ENCODE measurements at places on chromosomes 5 and 9.

- no peak for DNase-seq
Measured at GRCh38 chr9:7756088-7756487, 43.5 kb downstream of the DMAC1 start.

GRCh38 chr5:78589923-78590322 is 58.6 kb downstream of the LHFPL2 start:
- no peak for DNase-seq

GRCh38 chr5:164680812-164681520 is 1175.5 kb downstream of the MAT2B start:
- no peak for DNase-seq

GRCh38 chr9:94593459-94594345 is at the start of gene FBP2:
FBP2 (minus strand) TSS chr9:94593824; CDS start chr9:94593726, 98 bp downstream.
- DNase-seq = no peak

GRCh38 chr9:28542928-28543327 is 969.6 kb upstream of the C9orf72 start:
- DNase-seq = no peak

DNA sequence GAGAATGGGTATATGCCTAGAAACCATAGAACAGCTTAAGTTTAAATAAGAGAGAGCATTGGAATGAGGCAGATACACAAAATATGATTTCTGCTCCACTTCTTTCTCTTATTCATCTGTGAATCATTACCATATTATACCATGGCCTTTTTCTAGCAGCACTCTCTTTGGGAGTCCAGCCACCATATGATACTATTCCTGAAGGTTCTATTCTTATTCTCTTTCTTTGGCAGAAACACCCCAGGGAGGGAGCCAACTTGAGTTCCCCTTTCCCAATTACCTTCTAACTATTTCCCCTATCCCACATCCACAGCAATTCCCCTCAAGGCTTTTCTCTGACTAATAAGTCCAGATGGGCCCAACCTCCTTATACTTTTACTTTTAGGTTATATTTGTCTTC is 55.9 kb downstream of the NDUFAF2 start:
- DNase-seq = no peak
